ENCODE measurements at places on chromosomes 1 and 21.

DNA sequence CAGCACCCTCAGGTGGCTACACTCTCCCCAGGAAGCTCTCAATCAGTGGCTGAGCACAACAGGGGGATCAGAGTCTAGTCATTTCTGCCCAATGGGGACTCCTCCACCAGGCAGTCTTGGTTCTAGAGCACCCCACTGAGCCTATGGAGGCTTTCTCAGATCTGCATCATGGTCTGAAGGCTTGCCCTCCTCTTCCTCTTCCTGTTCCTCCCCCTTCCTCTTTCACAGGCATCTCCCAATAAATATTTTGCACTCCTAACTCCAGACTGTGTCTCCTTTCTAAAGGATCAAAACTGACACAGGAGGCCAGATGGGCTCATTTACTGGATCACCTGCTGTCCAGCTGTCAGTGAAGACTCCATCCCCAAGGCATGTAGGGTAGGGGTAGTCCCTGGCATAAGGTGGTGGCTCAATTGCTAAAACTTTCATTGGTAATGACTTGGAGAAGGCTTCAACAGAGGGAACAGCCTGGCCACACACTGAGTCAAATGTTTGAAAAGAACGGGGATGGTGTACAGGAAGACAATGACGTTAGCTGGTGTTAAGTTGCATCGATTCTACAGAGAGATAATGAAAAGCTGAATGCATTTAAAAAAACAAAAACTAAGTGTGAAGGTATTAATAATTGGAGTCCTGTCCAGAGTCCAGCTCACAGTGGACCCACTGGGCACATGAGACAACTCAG lies 84.2 kb upstream of the SLC2A1 start:
- no peak for DNase-seq

DNA sequence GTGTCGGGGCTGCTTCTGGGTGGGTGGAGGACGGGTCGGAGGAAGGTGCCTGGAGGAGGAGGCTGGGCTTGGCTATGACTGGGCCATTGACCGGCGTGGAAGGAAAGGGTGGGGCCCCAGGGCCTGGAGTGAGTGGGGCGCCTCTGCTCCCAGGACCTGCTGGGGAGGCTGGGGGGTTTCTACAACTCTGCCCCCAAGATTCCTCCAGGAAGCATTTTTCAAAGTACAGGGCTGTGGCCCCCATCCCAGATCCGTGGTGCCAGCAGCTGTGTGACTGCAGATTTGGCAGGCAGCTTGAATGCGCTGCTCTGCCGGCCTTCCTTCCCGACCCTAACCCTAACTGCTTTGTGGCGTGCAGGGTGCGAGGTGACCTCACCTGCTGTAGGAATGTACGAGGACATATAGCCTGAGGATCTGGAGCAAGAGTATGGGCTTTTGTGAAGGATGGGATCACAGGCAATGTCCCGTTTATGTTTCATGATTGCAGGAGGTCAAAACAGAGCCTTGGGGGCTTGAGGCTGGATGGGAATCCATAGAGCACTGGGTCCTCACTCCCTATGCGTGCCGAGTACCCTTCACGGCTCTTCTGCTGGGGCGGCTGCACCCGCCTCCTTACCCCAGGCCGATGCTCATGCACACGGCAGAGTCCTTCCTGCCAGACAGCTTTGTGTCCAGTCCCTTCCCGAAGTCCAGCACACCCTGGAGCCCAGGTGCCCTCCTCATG lies 24.7 kb downstream of the TRPM2 start:
- no peak for DNase-seq

- DNase-seq = no peak
Observed at GRCh38 chr1:17069452-17070162, 15.8 kb upstream of the SDHB start.

- no peak for DNase-seq
Observed at GRCh38 chr1:162248854-162249535, 127.7 kb downstream of the SPATA46 start.

- DNase-seq = no peak
Observed at GRCh38 chr1:199854686-199855321, 172.7 kb upstream of the NR5A2 start.

- DNase-seq = no peak
Observed at GRCh38 chr21:37861561-37861960, 54.7 kb downstream of the KCNJ6 start.

GRCh38 chr1:19416145-19416544 lies 69.2 kb downstream of the CAPZB start:
- DNase-seq = no peak

GRCh38 chr1:205879974-205880373 lies 30.0 kb upstream of the PM20D1 start:
- peak; percentile 21 for DNase-seq

- DNase-seq = no peak
Observed at GRCh38 chr1:224052772-224053171, 61.1 kb upstream of the FBXO28 start.

- DNase-seq = no peak
Observed at GRCh38 chr21:45019887-45020537, 54.4 kb upstream of the ADARB1 start.

- no peak for DNase-seq
Observed at GRCh38 chr1:111904478-111905218, 84.8 kb downstream of the KCND3 start.

DNA sequence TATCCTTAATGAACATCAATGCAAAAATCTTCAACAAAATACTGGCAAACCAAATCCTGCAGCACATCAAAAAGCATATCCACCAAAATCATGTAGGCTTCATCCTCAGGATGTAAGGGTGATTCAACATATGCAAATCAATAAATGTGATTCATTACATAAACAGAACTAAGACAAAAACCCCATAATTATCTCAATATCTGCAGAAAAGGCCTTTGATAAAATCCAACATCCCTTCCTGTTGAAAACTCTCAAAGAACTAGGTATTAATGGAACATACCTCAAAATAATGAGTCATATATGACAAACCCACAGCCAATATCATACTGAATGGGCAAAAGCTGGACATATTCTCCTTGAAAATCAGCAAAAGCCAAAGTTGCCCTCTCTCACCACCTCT lies 54.6 kb upstream of the DEPDC1 start:
- DNase-seq = no peak

- DNase-seq = peak; percentile 90
Observed at GRCh38 chr1:205076245-205076761, 8.0 kb downstream of the TMEM81 start.

- peak; percentile 22 for DNase-seq
Observed at GRCh38 chr1:2544875-2545640, 11.1 kb upstream of the TNFRSF14 start.

- DNase-seq = no peak
Observed at GRCh38 chr1:56535939-56536338, 43.4 kb downstream of the PLPP3 start.

GRCh38 chr1:51600529-51600928 lies 16.4 kb upstream of the OSBPL9 start:
- DNase-seq = no peak

DNA sequence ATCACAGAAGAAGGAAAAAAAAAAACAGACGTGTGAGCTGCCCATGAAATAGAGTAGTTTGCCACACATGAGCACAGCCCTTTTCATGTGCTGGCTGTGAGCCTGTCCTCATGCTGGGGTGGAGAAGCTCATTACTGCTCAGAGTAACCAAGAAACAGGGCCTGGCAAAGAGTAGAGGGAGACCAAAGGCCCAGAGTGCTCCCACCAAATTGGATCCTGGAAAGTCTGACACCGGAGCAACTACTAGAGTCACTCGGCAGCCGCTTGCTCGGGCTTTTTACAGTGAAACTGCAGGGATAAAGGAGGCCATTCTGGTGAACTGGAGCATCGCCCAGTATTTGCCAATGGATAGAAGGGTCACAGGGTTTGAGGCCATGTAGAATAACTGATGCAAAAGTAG lies 64.4 kb upstream of the BARHL2 start:
- DNase-seq = no peak

DNA sequence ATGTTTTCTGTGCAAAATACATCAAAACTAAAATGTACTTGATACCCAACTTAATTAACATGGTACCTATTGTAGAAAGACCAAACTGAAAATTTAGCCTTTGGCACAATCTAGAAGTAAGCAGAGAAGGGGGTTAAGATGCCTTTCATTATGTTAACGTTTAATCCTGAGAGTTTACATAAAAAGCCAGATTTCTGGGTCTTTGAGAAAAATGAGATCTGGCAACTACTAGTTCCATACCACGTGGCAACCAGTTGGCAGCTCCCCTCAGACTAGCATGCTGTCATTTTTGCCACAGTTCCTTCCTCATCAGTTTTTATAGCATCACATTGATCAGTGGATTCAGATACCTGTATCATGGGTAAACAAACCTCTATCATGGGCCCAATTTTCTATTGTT lies 1.5 kb downstream of the RO60 start:
- peak; percentile 61 for DNase-seq

- no peak for DNase-seq
Observed at GRCh38 chr21:29245863-29246262, 52.9 kb upstream of the BACH1 start.

GRCh38 chr1:156895455-156895812 lies 1.9 kb downstream of the PEAR1 start:
- DNase-seq = peak; percentile 51

DNA sequence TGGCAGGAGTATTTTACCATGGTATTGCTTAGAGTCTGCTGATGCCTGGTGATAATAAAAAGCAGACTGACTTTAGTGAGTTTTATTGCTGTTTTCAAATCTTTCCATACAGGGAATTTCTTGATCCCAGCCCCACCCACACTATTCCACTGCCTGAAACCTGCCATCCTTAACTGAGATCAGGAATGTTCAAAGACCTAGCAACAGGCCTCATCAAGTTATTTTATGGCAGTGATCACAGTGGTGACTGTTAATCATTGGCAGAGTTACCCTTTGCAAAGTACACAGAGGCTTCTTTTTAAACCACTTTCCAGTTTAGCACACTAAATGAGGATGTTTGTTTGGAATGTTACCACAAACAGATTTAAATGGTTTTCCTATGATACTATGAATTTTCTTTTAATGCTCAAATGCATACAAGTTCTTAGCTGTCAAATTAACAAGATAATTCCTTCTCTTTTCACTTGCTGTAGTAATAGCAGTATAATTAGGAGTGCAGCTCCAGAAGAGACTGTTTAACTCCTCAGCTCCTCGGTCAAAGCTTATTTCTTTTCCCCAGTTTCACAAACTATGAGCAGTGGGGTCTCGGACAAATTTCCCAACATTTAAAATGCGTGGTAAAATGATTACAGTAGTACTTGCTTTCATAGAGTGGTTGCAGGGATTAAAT lies 69.9 kb upstream of the USP25 start:
- DNase-seq = no peak

- DNase-seq = no peak
Observed at GRCh38 chr1:172824209-172824608, 165.3 kb downstream of the FASLG start.

DNA sequence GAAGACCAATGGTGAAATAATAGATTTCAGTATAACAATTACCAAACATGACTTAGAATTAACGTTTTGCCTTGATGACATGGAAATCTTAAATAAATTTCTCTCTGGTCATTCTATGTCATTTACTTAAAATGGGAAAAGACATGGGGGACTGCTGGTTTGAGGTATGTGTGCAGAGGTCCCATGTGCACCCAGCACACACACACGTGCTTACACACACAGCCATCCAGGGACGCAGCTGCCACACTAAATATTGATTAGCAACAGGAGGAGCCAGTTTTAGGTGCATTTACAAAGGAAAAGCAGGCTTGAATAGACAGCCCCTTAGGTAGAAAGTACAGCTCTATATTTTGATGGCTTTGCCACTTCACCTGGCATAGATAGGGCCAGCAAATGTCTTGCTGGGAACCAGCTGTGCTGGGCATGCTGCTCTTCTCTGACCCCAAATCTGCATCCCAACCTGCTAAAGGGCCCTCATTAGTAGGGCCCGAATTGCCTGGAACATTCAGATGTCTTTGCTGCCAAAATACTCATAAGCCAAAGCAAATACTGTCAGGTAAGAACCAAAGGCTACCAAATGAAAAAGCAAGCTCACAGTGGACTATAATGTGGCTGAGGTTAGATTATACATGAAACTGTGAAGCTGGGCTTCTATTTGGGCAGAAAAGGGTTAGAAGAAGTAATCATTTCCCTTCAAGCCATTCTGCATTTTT lies 399.9 kb downstream of the HHAT start:
- DNase-seq = no peak

GRCh38 chr1:81029266-81029665 lies 771.5 kb upstream of the ADGRL2 start:
- DNase-seq = no peak

GRCh38 chr21:29187944-29188343 lies 57.5 kb downstream of the MAP3K7CL start:
- DNase-seq = no peak

DNA sequence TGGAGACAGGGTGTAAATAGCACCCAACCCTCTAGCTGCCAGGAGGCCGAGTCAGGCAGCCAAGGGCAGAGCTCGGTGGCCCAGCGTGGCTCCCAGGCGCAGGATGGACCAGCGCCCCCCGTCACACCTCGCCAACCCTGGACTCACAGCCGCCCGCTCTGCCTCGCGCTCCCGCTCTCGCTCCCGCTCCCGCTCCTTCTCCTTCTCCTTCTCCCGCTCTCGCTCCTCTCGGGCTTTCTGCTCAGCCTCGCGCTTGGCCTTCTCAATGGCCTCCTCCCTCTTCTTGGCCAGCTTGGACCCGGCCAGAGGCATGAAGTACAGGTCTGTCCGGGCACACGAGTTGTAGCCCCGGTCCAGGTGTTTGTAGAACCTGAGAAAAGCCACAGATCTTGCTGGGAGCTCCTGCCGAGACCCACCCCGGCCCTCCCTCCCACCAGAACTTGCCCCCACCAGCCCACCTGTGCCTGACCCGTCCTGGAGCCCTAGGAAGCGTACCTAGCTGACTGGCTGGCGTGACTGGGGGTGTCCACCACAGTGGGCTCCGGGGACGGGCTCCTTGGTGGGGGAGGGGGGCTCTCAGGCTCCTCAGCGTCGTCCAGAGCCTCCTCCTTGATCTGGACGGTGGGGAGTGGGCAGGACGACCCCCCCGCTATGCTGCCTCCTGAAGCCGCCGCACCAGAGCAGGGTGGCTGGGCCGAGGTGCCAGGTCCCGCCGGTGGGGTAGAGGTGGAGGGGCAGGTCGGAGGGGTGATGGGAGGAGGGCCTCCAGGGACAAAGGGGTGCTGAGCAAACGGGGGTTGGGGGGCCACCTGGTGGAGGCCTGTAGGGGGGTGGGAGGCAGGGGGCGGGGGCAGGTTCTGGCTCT lies 41.9 kb downstream of the SLC45A1 start:
- no peak for DNase-seq

DNA sequence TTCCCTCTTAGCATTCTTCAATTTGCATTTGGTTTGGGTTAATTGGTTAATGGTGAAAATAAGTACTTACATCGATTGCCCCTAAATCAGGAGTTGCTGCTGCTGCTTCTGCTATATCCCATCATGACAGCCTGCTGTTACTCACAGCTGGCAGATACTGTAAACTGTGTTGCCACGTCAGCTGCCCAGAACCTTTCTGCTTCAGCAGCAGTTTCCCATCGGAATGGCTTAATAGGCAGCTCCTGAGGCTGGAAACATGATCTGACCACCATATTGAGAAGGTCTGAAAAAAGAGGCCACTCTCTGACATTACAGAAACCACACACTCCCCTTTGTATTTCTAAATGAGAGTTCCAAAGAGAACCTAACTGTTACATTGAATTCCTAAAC lies 14.3 kb upstream of the SEC16B start:
- DNase-seq = peak; percentile 81

GRCh38 chr1:62397301-62397700 lies 39.5 kb upstream of the USP1 start:
- no peak for DNase-seq

GRCh38 chr1:107782217-107782845 lies 182.6 kb downstream of the VAV3 start:
- peak; percentile 72 for DNase-seq

- DNase-seq = peak; percentile 68
Observed at GRCh38 chr1:17606826-17607440, 67.4 kb downstream of the ARHGEF10L start.
